Activated naive CD4-positive, alpha-beta T cell (primary cell): ENCODE measurements at places on chromosomes 11 and 22.
A peak's percentile ranks its signal among the peaks of the same experiment; 100 is the strongest.

DNA sequence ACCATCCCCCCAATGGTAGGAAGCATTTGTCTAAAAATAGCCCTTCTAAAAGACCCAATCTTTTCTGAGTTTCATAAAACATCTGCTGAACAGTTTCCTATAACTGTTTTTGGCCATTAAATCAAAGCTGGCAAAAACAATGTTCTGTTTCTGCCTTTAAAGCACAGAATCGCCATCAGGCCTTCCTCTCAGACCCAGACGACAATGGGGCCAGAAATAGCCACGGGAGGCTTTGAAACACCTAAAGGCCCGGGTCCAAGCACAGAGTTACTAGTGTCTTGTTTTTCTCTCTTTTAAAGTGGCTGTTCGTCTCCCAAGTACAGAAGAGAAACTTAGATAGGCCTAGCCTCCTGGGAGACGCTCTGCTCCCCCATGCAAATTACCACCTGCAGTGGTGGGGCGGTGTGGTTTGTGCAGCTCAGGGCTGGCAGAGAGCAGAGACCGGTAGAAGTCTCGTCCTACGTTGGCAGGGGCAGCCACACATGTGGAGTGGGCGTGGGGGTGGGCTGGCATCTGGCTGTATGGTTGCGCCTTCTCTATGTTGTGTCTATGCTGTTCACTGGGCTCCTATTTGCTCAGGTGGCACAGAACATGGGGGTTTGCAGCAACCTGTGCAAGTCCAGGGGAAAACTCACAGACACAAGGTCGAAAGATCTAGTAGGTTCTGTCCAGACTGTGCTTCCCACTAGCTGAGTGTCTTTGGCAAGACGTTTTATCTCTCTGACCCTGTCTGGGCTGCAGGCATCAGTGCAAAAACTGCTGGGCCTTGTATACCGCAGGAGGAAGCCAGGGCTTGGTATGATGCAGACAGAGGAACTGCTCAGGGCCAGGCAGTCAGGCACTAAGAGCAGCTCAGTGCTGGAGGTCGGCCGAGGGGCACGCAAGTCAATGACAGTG lies 23.6 kb upstream of the ETS1 start:
- DNase-seq, result peak; percentile 41

DNA sequence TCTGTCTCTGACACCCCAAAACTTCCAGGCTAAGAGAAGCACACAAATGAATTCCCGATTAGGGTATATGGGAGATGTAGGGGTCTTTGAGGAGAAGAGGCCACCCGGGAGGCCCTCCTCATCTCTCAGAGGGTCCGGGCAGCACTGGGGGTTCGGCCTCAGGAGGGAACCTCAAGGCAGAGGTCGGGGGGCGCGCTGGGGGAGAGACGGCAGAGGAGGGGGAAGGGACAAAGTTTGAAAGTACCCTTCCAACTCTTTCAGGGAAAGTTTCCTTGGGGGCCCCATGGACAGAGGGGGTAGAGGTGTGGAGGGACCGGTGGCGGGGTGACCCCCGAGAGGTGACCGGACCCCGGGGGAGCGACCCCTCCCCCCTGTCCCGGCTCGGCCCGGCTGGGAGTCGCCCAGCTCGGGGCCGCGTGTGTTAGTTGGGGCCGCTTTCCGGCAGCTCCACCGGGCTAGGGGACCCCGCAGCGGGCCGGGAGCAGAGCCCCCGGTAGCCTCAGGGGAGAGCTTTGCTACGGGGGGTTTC lies 3.3 kb upstream of the GCAT start:
- no peak for DNase-seq

DNA sequence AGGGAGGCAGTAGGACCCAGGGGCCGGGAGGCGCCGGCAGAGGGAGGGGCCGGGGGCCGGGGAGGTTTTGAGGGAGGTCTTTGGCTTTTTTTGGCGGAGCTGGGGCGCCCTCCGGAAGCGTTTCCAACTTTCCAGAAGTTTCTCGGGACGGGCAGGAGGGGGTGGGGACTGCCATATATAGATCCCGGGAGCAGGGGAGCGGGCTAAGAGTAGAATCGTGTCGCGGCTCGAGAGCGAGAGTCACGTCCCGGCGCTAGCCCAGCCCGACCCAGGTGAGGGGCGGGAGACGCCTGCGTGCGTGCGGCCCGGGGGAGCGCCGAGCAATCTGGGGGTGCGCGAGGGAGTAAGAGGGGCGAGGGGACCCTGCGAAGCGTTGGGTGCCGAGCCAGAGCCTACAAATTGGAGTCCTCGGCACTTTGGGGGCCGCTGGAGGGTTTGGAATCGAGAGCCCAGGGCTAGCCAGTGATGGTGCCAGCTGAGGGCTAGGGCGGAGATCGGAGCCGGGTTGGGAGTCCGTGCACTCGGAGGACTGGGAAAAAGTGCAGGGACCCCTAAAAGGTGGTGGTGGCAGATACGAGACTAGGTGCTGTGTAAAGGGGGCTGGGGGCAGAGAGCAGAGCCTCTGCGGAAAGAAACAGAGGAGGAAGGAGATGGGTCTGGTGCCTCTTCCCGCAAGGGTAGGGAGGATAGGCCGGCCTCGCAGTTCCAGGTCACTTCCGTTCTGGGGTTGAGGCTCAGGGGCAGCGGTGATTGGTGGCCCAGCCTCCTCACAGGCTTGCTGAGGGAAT lies at the start of gene SERPINH1:
Gene SERPINH1 (plus strand): TSS at position 206 of the 788 bp plus-strand sequence. CDS start 4,097 bp downstream, outside the sequence.
- DNase-seq, result peak; percentile 31

DNA sequence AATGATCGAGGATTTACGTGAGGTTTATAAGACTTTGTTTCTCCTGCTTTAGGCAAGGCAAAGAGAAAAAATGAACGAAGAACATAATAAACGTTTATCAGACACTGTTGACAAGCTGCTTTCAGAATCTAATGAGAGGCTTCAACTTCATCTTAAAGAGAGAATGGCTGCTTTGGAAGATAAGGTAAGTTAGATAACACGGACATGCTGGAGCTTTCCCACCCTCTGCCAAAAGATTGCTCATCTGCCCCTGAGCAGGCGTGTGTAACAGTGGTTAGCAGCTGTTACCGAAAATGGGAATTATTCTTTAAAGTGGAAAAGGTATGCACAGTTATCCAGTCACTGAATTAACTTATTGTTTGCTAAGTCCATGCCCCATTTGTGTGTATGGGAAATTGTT lies 62.8 kb upstream of the CTTN start:
- no peak for DNase-seq

GRCh38 chr11:26048271-26048670 lies 283.7 kb upstream of the ANO3 start:
- DNase-seq, result no peak

DNA sequence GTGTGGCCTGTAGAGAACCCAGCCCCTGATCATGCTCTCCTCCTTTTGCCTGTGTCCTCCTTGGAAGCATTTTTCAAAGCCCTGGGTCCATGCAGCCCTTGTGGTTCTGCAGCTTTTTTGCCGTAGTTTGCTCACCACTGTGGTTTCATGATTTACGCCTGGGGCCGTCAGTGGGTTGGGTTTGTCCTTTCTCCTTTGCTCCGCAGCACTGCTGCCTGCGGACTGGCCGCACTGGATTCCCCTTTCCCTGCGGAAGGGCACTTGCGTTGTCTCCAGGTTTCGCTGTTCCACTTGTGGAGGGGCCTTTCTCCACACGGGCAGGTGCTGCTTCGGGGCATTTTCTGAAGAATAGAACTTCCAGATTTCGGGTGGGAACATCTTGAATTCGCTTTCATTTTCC lies 1260.9 kb downstream of the BRD1 start:
- no peak for DNase-seq

GRCh38 chr11:45210846-45211245 lies 64.4 kb downstream of the PRDM11 start:
- DNase-seq, result no peak

DNA sequence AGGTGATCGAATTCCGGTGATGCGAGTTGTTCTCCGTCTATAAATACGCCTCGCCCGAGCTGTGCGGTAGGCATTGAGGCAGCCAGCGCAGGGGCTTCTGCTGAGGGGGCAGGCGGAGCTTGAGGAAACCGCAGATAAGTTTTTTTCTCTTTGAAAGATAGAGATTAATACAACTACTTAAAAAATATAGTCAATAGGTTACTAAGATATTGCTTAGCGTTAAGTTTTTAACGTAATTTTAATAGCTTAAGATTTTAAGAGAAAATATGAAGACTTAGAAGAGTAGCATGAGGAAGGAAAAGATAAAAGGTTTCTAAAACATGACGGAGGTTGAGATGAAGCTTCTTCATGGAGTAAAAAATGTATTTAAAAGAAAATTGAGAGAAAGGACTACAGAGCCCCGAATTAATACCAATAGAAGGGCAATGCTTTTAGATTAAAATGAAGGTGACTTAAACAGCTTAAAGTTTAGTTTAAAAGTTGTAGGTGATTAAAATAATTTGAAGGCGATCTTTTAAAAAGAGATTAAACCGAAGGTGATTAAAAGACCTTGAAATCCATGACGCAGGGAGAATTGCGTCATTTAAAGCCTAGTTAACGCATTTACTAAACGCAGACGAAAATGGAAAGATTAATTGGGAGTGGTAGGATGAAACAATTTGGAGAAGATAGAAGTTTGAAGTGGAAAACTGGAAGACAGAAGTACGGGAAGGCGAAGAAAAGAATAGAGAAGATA lies at the start of gene MALAT1:
Gene MALAT1 (plus strand): TSS at position 69 of the 736 bp plus-strand sequence.
- DNase-seq, result peak; percentile 89

DNA sequence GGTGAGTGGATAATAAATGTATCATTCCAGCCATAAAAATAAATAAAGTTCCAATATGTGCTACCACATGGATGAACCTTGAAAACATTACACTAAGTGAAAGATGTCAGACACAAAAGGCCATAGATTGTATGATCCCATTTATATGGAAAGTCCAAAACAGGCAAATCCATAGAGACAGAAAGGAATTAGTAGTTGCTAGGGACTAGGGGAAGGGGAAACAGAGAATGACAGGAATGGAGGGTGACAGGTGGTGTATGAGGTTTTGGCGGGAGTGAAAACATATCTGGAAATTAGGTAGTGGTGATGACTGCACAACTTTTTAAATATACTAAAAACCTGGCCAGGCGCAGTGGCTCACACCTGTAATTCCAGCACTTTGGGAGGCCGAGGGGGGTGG lies 15.2 kb upstream of the CARD10 start:
- no peak for DNase-seq
